Left kidney (tissue), 8 donors: ENCODE measurements at places on chromosomes 12 and 14. TPM values are rescaled to one million over a fixed set of nuclear protein-coding genes. Genes with fewer than 3 reads are reported as not detected.

- DNase-seq: no peak
Observed at GRCh38 chr12:54661048-54661447, 12.9 kb upstream of the DCD start.

DNA sequence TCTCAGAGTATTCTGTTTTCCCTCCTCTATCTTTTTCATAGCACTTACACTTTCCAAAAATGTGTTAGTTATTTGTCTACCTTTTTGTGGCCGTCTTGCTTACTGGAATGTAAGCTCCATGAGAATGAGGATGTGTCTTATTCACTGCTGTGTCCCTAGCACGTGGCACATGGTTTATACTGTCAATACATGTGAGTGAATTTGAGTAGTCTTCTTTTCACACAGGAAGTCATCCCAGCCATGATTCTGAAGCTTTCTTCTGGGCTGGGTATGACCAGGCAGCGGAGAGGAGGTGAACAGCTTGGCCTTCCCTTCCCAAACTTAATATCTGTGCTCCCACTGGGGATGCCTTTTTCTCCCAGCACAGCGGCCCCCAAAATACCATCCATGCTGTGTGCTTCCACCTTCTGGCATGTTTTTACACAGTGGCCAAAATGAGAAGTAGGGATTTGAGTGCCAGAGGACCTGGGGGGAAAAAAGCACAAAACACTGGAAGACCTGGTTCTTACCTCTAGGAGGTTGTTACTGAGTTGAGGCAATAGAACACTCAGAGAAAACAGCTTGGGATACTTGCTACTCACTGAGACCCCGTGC is 10.3 kb downstream of the PLEKHG3 start:
- no peak for DNase-seq

- no peak for DNase-seq
Observed at GRCh38 chr12:116628989-116629388, 69.8 kb downstream of the MAP1LC3B2 start.

DNA sequence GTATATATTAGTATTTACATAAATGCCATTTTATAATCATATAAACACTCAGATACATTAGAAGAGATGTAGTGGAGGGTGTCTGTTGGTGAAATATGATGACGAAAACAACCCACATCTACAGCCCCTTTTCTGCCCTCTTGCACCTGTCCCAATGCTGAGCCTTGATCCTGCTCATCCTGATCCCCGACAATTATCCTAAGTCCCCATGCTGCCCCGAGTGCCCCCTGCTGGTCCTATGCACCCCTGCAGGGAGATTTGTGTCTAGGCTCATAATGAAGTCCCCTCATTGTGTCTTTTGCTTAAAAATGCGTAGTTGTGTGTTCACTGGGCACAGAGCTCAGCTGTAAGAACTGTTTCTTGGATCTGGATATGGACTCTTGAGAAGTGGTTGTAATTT is 554.5 kb downstream of the TMEM121 start:
- DNase-seq: no peak

DNA sequence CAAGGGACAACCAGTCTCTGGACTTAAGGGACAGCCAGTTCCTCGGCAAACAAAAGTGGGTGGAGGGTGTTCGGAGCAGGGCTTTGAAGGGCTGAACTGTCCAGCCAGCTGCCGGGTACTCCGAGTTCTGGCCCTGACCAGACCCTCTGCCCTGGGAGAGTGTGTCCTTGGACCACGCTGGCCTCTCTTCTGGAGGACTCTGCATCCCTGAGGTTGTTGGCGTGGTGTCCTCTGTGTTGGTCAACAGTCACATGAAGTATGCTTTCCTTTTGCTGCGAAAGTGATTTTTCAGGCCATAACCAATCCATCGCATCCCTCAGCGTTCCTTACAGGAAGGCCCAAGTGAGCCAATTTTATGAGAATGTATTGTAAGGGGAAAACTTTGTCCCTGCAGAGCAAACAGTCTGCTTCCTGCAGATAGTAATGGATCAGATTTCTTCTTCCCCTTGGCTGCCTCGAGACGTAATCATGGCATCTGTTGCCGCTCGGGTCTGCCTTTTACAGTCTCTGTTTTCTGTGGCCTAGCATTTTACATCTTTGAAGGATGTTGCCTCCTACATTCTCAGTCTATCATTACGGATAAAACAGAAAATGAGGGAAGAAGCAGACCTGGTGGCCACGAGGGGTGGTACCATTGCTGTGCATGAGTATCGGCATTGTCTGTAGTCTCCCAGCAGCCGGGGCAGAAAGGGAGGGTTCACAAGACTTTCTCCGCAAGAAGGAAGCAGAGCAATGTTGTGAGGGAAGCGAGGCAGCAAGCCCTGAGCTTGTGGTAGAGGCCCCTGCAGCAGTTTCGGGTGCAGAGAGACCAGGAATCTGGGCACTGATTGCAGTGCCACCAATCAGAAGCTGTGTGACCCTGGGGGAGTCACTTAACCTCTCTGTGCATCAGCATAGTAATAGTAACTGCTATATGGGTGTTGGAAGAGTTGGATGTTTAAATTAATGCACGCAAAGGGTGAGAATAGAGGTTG is 47.4 kb downstream of the SMIM41 start:
- DNase-seq: no peak

GRCh38 chr12:104648756-104649155 is 192.0 kb downstream of the CHST11 start:
- no peak for DNase-seq

Gene BLTP3B
- polyA plus RNA-seq: 25.9 TPM

Gene HCAR2
- polyA plus RNA-seq: 0.57 TPM

GRCh38 chr14:100796946-100797345 is 29.0 kb upstream of the MEG3 start:
- no peak for DNase-seq

Gene ZBTB42
- polyA plus RNA-seq: 3.1 TPM
